Activated naive CD4-positive, alpha-beta T cell treated with anti-CD3 and anti-CD28 coated beads for 36 hours (primary cell): ENCODE measurements at places on chromosomes 2 and 18.

- no peak for DNase-seq
These were observed 124.8 kb downstream of the DTNB start for GRCh38 chr2:25548601-25549000.

GRCh38 chr2:191217580-191217979, 27.6 kb upstream of the MYO1B start:
- DNase-seq = no peak

GRCh38 chr2:202133200-202133908, 60.3 kb downstream of the KIAA2012 start:
- no peak for DNase-seq

DNA sequence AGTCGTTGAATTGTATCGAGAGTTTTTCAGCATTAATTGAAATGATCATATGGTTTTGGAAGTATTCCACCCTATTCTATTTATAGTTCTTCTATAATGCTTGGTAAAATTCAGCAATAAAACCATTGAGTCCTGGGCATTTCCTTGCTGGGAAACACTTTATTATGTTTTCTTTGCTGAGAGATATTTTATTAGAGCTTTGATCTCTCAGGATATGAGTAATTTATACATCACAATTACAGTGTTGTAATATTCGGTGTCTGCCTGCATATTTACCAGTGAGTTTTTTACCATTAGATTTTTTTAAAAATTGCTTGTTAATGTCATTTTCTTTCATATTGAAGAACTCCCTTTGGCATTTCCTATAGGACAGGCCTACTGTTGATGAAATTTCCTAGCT, 402.7 kb upstream of the FSIP2 start:
- no peak for DNase-seq

GRCh38 chr2:178280244-178280852, 86.0 kb downstream of the OSBPL6 start:
- DNase-seq = peak; percentile 64

DNA sequence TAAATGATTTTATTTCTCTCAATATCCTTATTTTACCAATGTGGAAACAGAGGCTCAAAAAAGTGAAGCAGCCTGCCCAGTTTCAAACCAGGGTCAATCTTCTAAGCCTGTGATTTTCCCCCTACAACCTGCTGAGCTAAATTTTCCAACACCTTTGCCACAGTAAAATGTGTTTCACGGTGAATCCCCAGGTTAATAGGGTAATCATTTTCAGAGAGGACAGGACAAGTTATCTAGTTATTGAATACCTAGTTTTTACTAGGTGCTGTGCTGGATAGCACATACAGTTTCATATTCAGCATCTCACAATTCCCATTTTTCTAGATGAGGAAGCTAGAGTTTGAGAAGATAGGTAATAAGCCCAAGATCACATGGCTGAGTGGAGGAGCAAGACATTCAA, 236.6 kb downstream of the PTH2R start:
- DNase-seq = no peak

DNA sequence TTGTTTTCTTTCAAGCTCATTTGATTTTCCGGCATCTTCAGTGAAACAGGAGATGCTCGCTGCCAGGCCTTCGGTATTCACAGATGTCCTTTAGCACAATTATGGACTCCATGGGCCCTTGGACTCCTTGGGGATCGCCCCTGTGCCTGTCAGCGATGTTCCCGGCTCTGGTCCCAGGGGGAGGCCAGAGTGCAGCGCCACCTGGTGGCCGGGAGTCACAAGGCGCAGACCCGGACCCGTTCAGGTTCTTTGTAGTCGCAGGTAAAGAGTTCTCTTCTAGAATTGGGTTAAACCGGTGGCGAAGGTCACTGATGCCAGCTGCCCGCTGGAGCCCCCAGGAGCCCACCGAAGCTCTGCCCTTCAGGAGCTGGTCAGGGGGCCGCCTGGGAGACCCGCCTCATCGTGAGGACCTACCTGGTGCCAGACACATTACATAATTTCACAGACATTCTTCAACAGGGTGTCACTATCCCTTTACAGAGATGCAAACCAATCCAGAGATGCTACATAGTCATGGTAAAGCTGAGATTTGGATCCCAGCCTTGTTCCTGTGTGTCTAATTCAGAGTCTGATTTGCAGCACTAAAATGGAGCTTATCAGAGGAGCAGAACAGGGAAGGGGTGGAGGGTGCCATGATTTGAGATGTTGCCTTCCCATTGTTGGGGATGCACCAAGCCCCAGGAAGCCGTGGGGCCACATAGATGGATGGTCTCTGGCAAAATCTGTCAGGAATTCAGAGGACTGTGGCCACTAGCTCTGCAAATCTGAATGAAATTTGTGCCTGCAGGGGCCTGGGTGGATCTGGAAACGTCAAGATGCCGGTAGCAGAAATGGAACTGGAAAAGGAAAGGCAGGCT, 6.0 kb upstream of the INPP5D start:
- peak; percentile 82 for DNase-seq

GRCh38 chr18:48957616-48958015, 6.9 kb upstream of the SMAD7 start:
- DNase-seq = no peak
